ENCODE measurements at places on chromosomes 7 and 10.

DNA sequence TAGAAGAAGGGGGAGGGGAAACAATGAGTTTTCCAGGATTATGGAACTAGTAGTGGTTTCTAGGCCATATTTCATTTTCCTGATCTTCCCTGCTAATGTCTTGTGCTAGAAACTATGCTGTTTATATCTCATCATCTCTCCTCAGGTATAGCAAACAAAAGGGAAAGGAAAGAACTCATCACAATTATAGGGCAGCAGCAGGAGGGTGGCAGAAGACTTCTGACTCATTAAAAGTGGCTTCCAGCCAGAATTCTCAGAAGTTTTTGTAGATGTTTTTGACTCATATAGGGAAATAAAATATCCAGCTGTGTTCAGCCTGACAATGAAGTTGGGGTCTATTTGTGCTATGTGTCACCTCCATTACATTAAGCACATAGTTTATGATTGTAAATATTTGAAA is 6.5 kb downstream of the AHR start:
- no peak for DNase-seq

GRCh38 chr7:64308016-64308270 is 5.8 kb upstream of the ZNF736 start:
- DNase-seq: peak; percentile 20

DNA sequence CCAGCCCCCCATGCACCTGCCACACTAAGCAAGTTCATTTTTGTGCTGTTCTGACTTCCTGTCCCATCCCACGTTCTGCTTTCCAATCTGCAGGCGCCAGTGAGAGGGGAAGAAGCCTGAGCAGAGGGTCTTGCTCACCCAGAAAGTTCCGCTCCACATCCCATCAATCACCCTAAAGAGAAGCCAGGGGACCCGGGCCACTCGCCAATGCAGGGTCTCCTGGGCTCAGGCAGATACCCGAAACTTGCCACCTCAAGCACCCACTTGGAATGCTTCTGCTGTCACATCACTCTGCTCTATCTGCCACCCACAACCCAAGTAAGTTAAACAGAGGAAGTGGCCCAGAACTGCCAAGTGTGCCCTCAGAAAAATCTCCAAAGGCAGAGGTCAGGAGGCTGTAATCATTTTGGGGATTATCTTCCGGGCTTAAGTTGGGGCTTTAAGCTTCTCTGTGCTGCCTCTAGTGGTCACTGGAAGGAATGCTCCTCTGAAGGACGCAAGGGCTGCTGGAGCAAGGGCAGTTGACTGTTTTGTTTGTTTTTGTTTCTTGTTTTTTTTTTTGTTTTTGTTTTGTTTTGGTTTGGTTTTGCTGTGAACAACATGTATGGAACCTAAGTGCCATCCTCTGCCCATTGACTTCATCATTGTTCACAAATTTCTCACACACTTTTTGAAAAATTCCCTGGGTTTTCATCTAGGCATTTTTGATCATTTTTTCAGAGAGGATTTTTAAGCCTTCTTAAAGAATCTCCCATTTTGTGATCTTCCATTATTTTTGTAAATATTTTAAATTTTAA is 25.5 kb downstream of the PRR15 start:
- peak; percentile 63 for DNase-seq

DNA sequence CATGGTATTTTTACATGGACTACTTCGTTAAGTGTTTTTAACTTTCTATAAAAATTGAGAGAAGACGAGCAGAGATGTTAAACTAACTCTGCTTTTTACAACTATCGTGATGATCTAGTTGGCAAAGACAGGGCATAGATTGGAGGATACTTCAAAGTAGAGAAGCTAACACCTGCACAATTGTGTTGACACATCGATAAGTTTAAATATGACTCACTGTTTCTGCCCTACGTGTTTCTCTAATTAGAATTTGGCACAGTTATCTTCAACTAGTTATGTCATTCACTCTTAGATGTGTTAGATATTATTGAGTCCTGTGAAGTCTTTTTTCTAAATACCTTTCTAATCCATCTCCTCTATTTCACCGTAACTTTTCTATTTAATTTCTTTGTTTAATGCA is 68.5 kb upstream of the FERD3L start:
- no peak for DNase-seq

Data from left colon (tissue), 2 donors.